ENCODE measurements at places on chromosomes 3 and 15.

- no peak for DNase-seq
These were observed 89.9 kb upstream of the RORA start for GRCh38 chr15:61318802-61319525.

- no peak for DNase-seq
These were observed 566 bp upstream of the MKRN3 start for GRCh38 chr15:23564821-23565394.

DNA sequence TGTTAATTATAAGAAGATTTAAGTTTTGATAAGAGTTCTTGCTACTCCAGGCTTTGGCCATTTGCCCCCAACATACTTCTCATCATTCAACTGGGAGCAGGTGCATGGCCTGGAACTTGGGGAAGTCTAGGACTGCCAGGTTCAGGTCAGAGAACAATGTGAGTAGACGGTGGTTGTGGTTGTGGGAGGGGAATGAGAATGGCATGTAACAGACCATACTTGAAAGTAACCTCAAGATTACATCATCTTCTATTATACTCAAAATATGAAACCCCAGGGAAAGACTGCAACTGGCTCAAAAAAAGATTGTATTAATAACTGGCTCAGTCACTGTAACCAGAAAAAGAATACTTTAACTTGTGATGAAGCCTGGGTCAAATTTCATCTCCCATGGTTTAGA, 364.9 kb upstream of the DPPA4 start:
- DNase-seq: peak; percentile 31

DNA sequence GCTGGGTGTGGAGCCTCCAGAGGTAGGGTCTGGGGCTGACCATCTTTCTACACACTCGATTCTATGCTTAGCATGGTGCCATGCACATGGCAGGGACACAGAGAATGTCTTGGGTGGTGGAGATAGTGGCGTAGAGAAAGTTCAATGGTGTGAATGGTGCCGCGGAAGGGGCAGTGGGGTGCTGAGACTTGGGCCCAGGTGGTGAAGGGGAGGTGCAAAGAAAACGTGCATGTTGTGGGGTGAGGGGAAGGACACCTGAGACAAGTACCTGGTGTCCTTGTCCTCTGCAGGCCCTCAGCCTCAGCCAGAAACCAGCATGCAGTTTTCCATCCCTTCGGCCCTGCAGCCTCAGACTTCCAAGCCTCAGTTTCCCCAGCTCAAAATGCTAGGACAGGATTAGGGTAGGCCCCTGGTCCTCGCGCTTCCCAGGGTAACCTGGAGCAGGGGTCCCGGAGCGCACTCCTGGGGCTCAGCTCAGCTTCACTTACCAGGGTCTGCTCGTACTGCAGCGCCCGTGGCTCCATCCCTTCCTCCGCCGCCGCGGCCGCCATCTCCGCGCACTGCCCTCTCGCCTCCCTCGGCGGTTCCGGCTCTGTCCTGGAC, 375 bp downstream of the CLCN2 start:
- no peak for DNase-seq

- no peak for DNase-seq
These were observed 27.4 kb downstream of the CLK3 start for GRCh38 chr15:74642734-74643664.

GRCh38 chr15:52148403-52148802, 35.8 kb upstream of the BCL2L10 start:
- DNase-seq: no peak

GRCh38 chr3:108178676-108179075, 43.5 kb downstream of the IFT57 start:
- DNase-seq: no peak

DNA sequence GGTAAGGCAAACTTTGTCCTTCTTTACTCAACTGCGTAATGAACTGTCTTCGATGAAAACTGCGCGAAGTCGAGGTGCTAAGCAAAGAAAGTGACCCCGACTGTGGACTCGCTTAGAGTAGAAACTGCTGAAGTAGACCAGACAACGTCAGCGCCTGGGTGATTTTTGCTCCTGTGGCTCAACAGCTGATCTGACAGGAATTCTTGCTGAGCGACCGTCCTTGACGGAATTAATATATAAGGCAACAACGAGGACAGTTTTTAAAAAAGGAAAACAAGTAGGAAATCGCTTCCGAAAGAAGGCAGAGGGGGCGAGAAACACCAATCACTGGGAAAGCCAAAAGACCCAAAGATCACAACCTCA, 541 bp downstream of the RPS27L start:
- DNase-seq: no peak
